ENCODE measurements at places on chromosomes 12 and 14. TPM values are rescaled to one million over a fixed set of nuclear protein-coding genes. Genes with fewer than 3 reads are reported as not detected.

DNA sequence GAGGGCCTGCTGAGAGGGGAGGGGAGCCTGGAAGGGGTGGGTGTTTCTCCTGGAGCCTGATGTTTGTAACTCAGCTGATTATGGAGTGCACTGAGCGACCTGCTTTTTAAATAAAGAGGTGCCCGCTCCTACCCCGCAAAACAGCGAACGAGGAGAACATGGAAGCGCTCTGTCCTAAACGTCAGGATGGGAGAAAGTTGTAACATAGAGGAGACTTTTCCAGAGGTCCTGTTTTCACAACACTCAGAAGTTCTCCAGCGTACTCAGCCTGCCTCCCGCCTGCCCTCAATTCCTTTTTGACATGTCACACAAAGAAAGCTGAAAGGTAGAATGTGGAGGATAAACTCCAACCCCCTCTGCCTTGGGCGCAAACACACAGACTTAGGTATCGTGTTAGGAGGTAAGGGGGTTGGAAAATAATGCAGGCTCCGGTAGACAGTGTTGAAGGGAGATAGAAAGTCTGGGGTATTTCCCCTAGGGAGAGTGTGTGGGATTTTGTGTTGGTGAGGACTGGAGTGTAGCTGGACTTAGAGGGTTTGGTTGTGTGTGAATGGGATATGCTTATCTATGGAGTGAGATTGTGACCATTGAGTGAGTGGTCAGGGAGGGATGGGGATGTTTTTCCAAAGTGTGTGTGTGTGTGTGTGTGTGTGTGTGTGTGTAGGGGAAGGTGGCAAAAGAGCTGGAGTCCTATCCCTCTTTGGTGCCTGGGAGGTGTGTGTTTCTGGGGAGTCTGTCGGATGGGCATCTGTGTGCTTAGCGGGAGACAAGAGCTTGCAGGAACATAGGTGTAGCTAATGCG, 2.1 kb downstream of the NTF3 start:
- peak overlapping the region; percentile 63 for H3K27ac ChIP-seq
- peak overlapping the region; percentile 69 for H3K4me3 ChIP-seq
- no peak for DNase-seq

DNA sequence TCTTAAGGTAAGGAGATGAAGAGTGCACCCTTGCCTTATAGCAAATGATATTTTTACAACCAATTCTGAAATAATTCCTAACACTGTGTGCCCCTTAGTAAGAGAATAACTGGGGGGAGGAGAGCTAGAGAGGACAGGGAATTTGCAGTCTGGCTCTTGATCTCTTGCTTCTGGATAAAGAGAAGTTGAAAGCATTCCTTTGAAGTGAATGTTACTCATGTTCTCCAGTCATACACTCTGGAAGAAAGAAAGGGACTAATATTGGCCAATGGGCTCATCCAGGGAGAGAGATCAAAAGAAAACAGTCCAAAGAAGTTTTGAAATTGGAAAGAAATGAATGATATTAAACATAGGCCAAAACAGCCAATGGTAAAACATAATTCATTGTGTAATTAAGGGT, 25.3 kb downstream of the C12orf75 start:
- no peak overlapping the region for H3K27ac ChIP-seq
- no peaks in the 10 kb centered on the region for H3K36me3 ChIP-seq
- H3K4me3 ChIP-seq, result no peak overlapping the region
- DNase-seq, result no peak

- no peaks in the 10 kb centered on the region for H3K36me3 ChIP-seq
- peak overlapping the region; percentile 38 for H3K4me3 ChIP-seq
- no peaks in the 10 kb centered on the region for H3K27me3 ChIP-seq
- no peak overlapping the region for H3K27ac ChIP-seq
- peaks cover 11% of the 10 kb centered on the region for H3K4me1 ChIP-seq
- no peak for DNase-seq
These were observed 359.9 kb downstream of the RGS6 start for GRCh38 chr14:72291908-72292688.

- H3K36me3 ChIP-seq, result no peaks in the 10 kb centered on the region
- H3K27ac ChIP-seq, result no peak overlapping the region
- DNase-seq, result no peak
- peaks cover 46% of the 10 kb centered on the region for H3K27me3 ChIP-seq
- H3K4me3 ChIP-seq, result no peak overlapping the region
These were observed 9.5 kb downstream of the BDKRB1 start for GRCh38 chr14:96265383-96266095.

DNA sequence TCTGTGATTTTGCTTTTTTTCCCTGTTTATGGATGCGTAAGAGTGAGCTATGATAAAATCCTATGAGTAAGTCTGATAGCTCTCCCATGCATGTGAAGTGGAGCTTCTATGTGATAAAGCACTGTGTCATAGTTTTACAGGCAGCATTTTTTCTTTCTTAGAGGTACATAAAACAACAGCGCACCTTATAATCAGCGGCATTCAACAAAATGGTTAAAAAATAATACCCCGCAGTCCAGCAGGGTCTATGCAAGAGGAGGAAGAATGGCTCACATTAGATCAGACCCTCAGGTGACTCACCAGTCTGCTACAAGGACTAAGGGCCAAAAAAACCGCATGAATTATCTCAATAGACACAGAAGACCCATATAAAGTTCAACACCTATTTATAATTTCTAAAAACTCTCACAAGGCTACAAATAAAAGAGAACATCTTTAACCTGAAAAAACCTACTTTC, 33.0 kb upstream of the TMEM179 start:
- H3K4me1 ChIP-seq, result peaks cover 15% of the 10 kb centered on the region
- no peak overlapping the region for H3K27ac ChIP-seq
- DNase-seq, result no peak
- no peak overlapping the region for H3K4me3 ChIP-seq

TMEM132D gene
- total RNA-seq, result not detected

IL26 gene
- not detected for total RNA-seq

SLC25A21 gene
- total RNA-seq, result 0.77 TPM
